ENCODE measurements at places on chromosomes 12 and 14. TPM values are rescaled to one million over a fixed set of nuclear protein-coding genes. Genes with fewer than 3 reads are reported as not detected.

DNA sequence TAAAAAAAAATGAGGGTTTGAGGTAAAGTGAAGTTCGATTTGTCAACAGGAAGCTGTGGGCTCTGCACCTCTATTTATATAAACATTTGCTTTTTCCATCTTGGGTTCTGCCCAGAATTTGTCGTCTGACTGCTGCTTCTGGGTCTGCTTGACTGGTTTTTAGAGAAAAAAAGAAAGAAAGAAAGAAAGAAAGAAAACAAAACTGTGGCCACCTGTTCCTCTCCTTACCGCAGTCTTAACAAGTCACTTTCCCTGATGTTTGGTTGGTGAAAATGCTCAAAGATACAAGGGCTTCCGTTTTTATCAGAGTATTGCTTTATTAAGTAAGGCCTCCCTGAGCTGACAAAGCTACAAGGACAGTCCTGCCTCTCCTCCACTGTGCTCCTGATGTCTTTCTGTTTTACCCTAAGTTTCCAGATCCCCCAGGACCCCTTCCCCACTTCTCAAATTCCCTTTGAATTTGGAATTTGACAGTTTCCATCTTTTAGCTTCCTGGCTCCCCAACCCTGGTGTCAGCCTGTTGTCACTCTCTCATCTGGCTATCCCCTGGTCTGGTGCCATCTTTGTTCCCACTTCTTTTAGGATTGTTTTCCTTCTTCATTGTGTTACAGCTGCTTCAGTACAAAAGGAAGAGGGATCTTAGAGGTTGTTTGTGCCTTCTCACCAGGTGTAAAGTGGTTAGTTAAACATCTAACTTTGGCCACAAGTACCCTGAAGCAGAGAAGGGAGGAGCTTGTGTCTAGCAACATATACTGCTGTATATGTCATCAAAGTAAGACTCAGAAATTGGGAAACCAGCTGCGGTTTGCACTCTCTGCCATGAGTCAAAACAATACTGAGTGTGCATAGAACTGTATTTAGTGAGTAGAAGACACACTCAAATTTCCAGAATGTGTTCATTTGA, 18.0 kb downstream of the MFAP5 start:
- DNase-seq: no peak

- peak; percentile 92 for DNase-seq
Observed at GRCh38 chr12:88241862-88242570, 99.9 kb downstream of the TMTC3 start.

- DNase-seq: no peak
Observed at GRCh38 chr14:59704054-59704645, 127.5 kb upstream of the CCDC175 start.

GRCh38 chr14:20603813-20604690, 12.9 kb upstream of the RNASE12 start:
- no peak for DNase-seq

GRCh38 chr12:93921521-93921920, 226.9 kb upstream of the PLXNC1 start:
- DNase-seq: no peak

DNA sequence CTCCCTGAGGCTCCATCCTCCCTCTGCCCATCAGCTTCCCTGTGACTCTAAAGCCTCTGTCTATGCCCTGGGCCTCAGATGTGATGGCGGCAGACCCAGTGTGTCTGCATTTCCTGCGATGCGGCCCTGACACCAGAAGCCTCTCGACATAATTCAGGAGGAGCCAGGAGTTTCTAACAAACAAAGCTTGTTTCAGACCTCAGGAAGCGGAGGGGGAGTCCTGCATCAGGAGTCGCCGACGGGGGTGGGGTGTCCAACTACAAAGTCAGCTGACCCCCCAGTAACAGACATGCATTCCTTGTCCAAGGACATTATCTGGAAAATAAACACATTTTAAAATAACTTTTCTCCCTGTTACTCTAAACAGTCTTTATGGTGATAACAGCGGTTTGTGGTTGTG, 167.5 kb downstream of the DPF3 start:
- DNase-seq: no peak

The ACSM4 gene
- not detected for total RNA-seq

The INSM2 gene
- total RNA-seq: not detected

- DNase-seq: no peak
Observed at GRCh38 chr12:11853126-11853525, 203.7 kb downstream of the ETV6 start.

GRCh38 chr12:47900131-47901062, 4.4 kb downstream of the VDR start:
- no peak for DNase-seq

DNA sequence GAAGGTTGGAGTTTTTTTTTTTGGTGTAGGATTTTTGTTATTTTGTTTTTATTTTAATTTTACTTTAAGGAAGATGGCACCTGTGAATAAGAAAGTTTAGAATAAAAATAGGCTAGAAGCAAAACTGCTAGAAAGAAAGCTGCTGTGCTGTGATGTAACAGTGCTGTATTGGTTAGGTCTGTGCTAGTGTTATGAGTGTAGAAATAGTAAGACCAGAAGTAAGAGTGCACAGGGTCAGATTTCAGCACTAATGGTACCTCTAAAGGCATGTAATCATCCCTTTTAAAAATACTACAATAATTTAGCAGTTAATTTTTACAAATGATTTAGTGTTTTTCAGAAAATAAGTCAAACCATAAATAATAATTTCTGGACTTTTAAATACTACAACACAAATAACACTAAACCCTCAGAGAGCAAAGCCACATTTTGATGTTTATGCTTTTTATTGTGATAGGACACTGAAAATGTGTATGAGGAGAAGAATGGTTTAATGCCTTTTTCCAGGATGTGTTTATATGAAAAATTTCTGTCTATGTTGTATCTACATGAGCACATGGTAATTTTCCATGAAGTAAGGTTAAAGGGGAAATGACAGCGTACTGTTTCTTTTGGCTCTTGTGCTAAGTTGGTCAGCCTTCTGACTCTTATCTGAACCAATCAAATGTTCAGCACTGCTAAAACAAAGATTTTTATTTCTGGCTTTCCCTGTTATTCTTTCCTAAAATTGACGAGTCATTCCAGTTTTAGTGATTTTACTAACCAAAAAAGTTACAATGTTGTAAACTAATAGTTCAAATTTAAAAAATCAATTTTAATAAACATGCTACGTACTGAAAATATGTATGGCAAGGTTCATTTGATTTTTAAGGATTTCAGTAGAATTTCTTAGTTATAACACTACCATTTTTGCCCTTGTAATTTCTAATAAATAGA, 96.1 kb downstream of the PPHLN1 start:
- peak; percentile 28 for DNase-seq

The ACOT6 gene
- not detected for total RNA-seq

DNA sequence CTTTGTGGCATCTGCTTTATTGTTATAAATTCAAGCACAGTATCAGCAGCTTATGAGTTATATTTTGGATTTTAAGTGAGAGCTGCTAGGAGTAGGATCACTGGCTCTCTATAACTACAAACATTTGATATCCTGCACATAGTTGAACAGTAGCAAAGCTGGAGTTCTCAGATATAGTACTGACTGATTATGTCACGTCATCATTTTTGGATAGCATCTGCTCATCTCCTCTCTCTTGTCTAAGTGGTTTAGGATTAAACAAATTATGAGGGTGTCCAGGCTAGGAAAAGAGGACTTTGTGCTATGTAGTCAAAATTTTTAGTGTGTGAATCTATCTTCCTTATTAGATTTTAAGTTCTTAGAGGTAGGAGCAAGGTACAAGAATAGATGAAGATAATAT, 18.4 kb downstream of the PPP4R4 start:
- DNase-seq: no peak

- DNase-seq: no peak
Observed at GRCh38 chr14:94292872-94293577, at the start of gene SERPINA10. SERPINA10 (minus strand) TSS chr14:94293268; CDS start chr14:94290593, 2,675 bp downstream.

The RHEBL1 gene
- total RNA-seq: 11.0 TPM

The LPCAT3 gene
- total RNA-seq: 13.7 TPM

The KLRC2 gene
- 0.97 TPM for total RNA-seq

DNA sequence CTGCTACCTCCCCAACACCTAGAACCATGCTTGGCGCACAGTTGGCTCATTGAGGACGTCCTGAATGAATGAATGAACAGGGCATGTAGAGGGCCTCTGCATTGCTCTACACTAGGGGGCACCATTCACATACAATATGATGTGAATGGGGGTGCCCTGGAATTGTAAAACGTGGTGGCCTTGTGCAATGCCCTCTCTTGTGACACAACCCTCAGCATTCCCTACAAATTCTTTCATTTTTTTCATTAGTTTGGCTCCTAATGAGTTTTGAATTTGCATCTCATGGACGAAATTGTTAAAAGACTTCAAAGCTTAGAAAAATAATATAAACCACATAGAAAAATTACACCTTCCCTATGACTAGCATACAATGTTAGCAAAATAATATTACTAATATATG, 2.3 kb upstream of the DIO2 start:
- peak; percentile 33 for DNase-seq

GRCh38 chr14:51784466-51784865, 75.9 kb upstream of the GNG2 start:
- no peak for DNase-seq

GRCh38 chr14:103393070-103393469, 7.9 kb downstream of the MARK3 start:
- DNase-seq: no peak

The CFAP54 gene
- 0.51 TPM for total RNA-seq

DNA sequence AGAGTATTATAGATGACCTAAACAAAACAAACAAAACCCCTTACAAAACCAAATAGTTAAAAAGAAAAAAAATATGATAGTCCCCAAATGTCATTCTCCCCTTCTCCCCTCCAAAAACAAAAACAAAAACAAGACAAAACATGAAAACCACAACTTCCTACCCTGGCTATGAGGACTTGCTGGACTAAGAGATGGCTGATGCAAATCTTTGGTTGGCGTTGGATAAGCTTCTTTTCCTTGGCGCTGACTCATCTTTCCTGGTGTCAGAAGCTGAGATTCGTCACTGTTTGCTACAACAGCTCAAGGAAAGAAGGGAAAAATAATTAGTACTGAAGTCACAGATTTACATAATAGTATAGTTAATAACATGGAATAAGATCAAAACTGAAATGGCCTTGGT, 102.5 kb upstream of the BBS10 start:
- DNase-seq: peak; percentile 85

The LRRIQ1 gene
- total RNA-seq: 0.51 TPM

DNA sequence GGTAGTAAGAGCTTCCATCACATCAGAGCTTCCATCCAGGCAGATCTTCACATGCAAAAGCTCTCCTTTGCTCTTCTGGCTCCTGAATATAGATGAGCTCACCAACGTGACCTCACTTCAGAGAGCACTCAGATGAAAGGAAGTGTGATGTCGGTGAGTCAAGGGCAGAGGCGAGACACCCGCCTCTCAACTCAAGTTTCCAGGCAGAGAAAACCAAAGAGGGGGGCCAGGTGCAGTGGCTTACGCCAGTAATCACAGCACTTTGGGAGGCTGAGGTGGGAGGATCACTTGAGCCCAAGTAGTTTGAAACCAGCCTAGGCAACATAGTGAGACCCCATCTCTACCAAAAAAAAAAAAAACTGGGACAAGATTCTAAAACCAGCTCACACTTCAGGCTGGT, 126.9 kb downstream of the DUSP6 start:
- DNase-seq: peak; percentile 88

DNA sequence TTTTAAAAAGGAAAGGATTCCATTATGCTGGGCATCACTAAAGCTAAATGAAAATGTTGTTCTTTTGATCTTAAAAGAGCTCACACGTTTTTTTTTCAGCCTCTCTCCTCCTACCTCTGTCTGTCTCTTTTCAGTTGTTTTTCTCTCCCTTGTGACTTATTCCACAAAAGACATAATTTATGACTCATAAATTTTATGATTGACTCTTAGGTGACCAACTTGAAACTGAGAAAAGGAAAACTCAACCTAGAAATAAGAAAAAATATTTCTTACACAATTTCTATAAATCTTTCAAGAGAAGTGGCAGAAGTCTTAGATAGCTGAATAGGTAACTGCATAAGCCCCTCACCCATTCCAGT, 227.7 kb upstream of the DDHD1 start:
- DNase-seq: no peak

DNA sequence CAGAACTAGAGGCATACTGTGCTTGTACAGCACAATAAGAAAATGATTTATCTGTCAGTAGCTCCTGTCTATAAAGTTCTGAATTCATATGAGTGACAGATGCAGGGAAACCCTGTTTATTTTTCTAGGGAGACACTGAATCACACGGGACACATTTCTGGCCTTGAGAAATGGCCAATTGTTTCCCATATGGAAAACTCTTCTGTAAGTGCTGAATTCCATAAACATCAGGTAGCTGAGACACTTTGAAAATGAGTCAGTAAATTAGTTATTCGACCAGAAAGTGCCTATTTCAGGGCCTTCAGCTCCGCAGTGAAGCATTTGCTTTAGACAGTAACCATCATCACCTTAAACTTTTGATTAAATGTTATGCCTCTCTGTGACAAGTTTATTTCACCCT, 184.4 kb downstream of the TMEM132D start:
- DNase-seq: peak; percentile 51

GRCh38 chr14:89773644-89774316, 180.8 kb downstream of the EFCAB11 start:
- DNase-seq: peak; percentile 84

The GPHN gene
- total RNA-seq: 21.9 TPM

DNA sequence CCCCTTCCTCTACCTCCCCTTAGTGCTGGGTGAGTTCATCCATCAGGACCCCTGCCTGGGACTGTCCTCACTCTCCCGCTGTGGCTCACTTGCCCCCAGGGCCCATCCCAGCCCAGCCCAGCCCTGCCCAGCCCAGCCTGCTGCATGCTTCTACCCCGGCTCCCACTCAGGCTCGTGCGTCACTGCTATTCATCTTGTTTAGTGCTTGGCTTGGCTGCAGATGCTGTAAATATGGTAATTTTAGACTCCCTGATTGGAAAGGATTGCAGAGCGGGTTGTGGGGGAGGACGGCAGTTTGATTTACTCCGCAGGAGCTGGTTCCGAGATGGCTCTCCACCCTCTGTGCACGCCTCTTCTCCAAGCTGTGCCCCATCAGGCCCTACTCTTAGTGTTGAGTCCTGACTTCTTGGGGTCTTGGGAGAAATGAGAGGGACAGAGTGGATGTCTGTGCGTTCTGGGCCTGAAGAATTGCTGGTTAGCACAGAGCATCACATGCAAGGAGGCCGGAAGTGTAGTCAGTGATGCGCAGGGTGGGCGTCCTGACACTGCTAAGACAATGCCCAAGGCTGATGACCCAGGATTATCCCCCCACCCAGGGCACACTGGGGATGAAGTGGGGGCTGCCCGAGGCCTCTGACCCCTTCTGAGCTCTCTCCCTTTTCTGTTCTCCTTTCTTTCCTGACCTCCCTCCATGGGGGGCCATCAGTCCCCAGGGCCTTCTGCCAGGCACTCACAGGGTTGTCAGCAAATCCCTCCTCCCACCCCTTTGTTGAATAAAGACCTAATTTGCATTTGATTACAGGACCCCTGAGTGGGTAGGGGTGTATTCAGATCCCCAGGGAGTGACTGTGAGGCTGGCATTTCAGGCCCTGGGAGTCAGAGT, 244.4 kb downstream of the ZFP36L1 start:
- DNase-seq: peak; percentile 98

The CACNA2D4 gene
- 0.74 TPM for total RNA-seq

DNA sequence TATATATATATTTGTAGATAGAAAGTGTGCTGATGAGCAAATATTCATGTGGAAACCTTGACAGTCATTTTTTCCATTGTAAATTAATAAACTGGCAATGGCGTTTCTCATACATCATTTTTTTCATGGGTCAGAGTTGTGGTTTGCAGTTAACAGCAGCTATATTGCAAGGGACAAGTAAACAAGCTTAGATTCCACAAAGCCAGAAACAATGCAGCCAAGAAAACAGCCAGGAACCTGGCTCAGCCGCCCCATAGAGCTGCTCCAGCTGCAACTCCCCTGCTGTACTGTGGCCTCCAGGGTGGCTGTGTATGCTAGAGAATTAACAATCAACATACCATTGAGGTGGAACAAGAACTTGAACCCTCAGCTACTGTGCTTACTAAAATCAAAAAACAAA, 298.2 kb downstream of the TMEM132D start:
- no peak for DNase-seq

All from Daoy (cell line).